ENCODE measurements at places on chromosomes 1 and 21.

GRCh38 chr1:163271535-163271934 lies 50.2 kb upstream of the NUF2 start:
- no peak for DNase-seq

DNA sequence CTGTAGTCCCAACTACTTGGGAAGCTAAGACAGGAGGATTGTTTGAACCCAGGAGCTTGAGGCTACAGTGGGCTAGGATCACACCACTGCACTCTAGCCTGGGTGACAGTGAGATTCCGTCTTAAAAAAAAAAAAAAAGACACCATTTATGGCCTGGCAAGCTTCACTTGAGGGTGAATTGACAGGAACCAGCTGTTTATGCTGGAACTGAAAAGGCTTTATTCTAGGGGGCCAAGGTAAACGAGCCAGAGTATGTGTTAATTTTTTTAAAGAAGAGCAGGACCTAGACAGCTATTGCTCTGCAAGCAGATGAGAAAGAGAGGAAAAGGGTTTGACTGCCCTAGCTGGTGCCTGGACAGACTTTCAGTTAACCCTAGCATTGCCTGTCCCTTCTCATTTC lies 37.0 kb downstream of the S100A6 start:
- DNase-seq = no peak

- DNase-seq = no peak
Measured at GRCh38 chr1:172246521-172247390, 173.7 kb upstream of the C1orf105 start.

DNA sequence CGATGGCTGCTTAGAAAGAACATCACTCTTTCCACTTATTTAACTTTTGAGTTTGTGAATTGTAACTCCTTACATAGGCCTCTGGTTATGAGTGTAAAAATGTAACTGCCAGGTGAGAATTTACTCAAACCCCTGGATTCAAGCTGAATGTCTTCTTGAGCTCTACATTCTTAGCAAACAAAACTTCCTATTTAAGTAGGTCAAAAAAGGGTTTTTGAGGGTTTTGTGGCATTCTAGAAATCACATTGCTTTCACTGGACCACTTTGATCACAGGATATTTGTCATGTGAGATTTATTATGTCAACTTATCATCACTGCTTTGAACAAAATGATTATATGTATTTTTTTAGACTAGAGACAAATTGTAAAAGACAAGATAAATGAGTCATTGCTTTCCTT lies 5.7 kb downstream of the IL23R start:
- DNase-seq = no peak

GRCh38 chr1:226378071-226378470 lies 29.8 kb downstream of the PARP1 start:
- DNase-seq = no peak

DNA sequence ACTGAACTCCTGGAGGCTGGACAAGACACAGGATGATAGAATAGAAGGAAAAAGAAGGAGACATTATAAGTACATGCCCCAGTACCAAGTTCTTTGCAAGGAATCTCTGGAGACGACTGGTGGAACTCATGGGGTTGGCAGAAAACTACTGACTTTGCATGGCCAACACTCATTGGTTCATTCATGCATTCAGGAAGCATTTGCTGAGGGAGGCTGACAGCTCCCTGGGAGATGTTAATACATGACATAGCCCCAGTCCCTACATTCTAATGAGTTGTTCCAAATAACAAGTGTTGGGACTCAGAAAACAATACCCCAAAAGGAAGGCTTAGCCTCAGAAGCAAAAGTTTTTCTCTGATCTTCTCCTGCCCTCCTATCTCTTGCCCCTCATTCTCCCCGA lies 172.8 kb upstream of the IRF2BP2 start:
- no peak for DNase-seq
